ENCODE measurements at places on chromosomes 1 and 21.
A peak's percentile ranks its signal among the peaks of the same experiment; 100 is the strongest.

DNA sequence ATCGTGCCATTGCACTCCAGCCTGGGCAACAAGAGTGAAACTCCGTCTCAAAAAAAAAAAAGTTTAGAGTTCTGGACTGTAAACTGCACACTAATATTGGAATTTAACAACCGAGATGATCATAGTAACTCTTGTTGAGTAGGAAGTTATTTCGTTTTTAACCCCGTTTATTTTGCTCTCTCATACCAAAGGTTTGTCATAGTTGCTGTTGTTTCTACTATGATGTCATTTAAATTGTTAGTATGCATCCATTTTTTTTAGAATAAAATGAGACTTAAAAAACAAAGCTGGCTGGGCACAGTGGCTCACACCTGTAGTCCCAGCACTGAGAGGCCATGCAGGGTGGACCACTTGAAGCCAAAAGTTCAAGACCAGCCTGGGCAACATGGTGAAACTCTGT, 49.3 kb downstream of the DOP1B start:
- DNase-seq: no peak

GRCh38 chr1:246843876-246844275, 87.9 kb downstream of the AHCTF1 start:
- DNase-seq: no peak

- no peak for DNase-seq
These were observed 19.8 kb downstream of the TOMM20 start for GRCh38 chr1:235108876-235109275.

- DNase-seq: no peak
These were observed 16.6 kb downstream of the MX1 start for GRCh38 chr21:41442481-41443186.

DNA sequence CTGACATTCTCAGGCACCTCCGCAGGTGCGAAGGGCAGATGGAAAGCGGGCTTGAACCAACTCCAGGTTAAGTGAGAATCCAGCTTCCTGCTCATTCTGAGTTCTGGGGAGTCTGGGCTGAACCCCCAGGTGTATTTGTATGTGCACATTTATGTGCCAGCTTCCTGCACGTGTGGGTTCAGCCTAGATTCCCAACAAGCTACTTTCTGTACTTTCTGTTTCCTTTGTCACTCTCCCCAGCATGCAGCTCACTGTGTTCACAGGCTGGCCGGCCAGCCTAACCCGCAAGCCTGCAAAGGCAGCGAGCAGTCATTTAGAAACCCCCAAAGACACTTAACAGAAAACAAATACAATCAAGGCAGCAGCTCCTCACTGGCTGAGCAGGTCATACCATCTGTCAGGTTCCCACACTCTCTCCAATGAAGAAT, 1.3 kb upstream of the IL19 start:
- DNase-seq: peak; percentile 84

- DNase-seq: peak; percentile 80
These were observed at the start of gene PTPN22 for GRCh38 chr1:113871597-113872113. TSS of gene PTPN22 (minus strand) at chr1:113871712.

- no peak for DNase-seq
These were observed 72.2 kb upstream of the PPIH start for GRCh38 chr1:42586016-42586415.

DNA sequence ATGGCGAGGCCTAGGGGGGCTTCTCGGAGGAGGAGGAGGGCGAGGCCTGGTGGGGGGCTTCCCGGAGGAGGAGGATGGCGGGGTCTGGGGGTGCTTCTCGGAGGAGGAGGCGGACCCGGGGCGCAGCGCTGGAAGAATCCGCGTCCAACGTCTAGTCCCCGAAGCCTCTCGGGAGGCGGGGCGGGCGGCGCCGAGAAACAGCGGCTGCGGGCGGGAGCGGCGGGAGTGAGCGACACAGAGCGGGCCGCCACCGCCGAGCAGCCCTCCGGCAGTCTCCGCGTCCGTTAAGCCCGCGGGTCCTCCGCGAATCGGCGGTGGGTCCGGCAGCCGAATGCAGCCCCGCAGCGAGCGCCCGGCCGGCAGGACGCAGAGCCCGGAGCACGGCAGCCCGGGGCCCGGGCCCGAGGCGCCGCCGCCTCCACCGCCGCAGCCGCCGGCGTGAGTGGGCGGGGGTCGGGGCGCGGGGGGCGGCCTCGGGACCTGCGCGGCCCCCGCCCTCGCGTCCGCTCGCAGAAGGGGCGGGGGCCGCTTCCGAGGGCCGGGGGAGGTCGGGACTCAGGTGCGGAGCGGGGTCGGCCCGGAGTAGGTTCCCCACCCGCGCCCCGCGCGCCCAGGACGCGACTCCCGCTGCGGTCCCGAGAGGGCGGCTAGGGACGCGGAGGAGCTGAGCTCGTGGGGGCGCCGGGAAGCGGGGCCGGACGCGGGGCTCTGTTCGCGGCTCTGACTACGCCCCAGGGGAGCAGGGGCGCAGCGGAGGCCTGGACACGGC, at the start of gene KLHL17:
Gene KLHL17, plus strand, starts transcription at position 222 of the 769 bp plus-strand sequence. Its CDS starts 110 bp downstream, at position 332.
- DNase-seq: peak; percentile 91

DNA sequence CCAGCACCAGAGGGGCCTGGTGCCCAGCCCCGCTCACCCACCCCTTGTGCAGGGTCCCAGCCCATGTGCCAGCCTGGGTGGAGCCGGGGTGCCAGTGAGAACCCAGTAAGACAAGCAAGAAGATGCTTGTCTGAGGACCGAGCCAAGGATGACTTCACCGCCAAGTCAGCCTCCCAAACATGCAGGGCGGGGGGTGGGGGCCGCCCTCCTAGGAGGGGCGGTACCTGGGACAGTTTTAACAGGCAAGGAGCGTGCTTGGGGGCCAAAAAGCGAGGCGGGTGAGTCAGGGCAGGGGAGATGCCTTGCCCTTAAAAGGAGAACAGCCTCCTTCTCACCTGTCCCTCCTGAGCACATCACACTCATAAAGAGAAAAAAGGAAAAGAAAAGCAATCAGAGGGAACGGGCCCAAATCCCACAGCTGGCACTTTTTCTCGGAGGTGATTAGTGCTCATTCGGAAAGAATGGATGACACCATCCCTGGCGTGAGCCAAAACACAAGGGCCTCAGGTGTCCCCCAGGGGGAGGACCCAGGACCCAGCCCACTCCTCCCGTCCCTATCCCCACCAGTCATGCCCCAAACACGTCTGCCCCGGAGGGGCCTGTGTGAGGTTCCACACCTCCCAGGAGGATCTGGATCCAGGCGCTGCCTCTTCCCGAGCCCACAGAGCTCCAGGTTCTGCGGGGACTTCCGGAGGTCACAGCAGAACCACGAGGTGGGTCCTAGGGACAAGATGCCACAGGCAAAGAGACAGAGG, 77.6 kb upstream of the IFFO2 start:
- DNase-seq: no peak

DNA sequence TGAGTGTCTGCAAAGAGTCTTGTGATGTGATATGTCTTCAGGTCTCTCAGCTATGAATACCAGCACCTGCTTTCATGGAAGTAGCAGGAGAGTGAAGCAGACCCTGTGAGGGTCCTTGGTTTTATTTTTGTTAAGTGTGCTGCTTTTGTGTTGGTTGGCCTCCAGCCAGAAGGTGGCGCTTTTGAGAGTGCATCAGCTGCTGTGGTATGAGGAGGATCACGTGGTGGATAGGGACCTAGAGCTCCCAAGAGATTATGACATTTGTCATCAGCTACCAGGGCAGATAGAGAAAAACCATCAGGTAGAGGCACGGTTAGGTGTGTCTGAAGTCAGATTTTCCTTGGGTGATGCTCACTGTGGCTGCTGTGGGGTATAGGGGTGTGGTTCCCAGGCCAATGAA, 1232.1 kb downstream of the MRPL39 start:
- DNase-seq: peak; percentile 4

DNA sequence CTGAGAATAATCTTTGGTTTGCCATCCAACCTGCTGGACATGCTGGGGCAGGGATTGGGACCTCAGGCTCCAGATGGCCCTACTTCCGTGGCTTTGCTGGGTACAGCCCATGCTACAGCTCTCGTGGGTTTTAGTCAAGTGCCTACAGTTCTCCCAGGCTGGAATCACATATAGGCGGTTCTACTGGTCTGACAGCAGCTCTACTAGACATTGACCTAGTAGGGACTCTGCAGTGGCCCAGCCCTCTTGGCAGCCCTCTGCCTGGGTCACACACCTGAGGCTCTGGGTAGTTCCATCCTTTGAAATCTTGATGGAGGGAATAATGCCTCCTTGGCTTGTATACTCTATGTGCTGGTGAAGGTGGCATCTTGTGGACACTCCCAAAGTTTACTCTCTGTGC, 72.2 kb downstream of the PGM1 start:
- no peak for DNase-seq

- no peak for DNase-seq
These were observed 26.7 kb downstream of the NME7 start for GRCh38 chr1:169340882-169341281.

DNA sequence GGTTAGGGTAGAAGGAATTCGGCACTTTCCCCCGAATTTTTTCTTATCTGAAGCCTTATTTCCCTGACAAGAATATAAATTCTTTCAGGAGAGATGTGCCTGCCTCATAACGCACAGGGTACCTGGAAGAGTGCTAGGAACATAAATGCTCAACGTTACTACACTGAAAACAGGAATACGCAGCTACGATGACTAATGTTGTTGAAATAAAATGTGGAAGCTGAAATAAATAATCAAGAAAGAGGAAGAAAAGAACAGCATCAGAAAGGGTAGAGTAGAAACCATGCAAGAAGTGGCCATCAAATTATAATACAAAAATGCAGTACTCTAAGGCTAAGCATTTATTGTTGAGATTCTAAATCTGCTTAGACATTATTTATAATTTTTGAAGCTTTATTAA, 33.9 kb downstream of the SLC66A1 start:
- no peak for DNase-seq

DNA sequence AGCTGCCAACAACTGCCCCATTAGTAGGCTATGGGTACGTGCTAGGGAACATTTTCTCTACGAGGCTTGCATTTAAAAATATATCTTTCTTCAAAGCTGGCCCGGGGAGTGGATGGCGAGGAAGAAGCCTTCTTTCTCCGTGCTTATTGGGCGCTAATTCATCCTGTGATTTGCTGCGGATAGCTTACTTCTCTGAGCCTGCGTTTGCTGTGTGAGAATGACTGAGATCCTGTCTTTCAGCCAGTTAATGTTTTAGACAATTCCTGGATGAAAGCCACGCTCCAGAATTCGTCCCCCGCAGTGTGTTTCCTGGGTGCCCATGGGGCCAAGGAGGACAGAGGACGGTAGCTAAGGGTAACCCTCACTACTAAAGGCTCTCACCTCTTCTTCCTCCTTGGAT, 57.8 kb upstream of the TARBP1 start:
- no peak for DNase-seq

DNA sequence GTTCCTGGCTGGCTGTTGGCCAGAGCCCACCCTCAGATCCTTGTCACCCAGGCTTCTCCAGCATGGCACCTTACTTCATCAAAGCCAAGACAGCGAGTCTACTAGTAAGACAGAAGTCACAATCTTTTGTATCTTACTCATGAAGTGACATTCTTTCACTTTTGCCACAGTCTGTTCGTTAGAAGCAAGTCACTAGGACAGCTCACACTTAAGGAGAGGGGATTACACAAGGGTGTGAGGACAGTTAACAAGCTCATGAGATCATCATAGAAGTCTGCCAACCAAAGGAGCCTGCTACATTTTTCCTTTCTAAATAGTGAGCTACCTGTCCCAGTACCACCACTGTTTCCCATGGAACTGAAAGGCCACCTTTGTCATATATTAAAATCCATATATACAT, 61.5 kb downstream of the PACC1 start:
- no peak for DNase-seq

- no peak for DNase-seq
These were observed 201.7 kb upstream of the LMO4 start for GRCh38 chr1:87126886-87127505.

- DNase-seq: no peak
These were observed 2.8 kb upstream of the CD1C start for GRCh38 chr1:158286941-158287346.

- no peak for DNase-seq
These were observed 406.1 kb downstream of the PRDM2 start for GRCh38 chr1:14106126-14106525.

GRCh38 chr1:231571904-231572303, 43.4 kb downstream of the TSNAX start:
- no peak for DNase-seq

- DNase-seq: no peak
These were observed 27.9 kb downstream of the C1orf115 start for GRCh38 chr1:220717800-220718640.

DNA sequence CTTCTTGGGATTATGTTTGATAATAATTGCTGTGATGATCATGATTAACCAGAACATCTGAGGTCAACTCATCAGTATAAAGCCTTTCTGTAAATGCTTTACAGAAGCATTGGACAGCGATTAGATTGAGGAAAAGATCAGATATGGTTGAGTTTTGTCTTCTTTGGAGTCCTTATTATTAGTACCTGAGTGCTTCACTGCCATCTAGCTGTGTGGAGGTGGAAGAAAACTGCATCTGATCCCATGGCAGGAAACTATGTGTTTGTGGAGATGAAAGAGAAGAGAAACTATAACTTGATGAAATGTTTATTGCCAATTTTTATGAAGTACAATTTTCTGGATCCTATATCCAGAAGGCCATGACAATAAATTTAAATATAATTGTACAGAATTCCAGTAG, 11.4 kb downstream of the FLG2 start:
- no peak for DNase-seq

DNA sequence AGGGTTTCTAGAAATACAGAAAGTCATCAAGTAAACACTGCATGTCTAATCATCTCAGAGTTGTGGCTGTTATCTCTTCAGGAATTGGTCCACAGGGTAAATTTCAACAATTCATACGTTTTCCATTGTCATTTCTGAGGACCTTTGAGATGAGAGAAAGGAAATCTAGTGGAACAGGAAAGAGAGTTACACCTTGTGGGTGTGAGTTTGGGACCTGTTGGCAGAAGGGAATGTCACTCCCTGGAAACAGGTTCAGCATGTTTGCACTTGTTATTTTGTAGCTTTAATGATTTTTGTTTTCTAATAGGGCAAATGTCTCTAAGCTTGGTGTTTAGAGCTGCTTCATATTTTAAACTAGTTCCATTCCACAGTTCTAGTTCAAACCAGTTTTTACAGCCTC, 5.6 kb downstream of the TMEM167B start:
- no peak for DNase-seq

DNA sequence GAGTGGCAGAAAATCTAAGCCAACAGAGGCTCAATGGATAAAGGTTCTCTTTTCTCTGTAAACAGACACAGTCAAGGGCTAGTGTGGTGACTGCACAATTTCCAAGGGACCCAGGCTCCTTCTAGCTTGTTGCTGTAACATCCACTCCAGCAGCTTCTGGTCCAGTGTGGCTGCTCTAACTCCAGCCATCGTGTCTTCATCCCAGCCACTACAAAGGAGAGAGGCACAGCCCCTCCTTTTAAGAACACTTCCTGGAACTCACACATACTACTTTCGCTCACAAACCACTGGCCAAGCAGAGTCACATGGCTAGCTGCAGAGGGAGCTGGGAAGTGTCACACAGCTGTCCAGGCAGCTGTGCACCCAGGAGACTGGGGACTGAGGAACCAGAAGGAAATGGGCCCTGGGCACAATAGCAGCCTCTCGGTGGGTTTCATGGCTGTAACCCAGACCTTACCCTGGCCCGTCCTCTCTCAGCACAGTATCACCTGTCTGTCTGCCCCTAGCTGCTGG, 188.6 kb upstream of the VAMP3 start:
- DNase-seq: no peak
